Stimulated activated CD4-positive, alpha-beta T cell treated with anti-CD3 and anti-CD28 coated beads, Interleukin-1b, Interleukin-23, amount 100 ng/mL, for 24 hours (primary cell): ENCODE measurements at places on chromosomes 7 and 10.

DNA sequence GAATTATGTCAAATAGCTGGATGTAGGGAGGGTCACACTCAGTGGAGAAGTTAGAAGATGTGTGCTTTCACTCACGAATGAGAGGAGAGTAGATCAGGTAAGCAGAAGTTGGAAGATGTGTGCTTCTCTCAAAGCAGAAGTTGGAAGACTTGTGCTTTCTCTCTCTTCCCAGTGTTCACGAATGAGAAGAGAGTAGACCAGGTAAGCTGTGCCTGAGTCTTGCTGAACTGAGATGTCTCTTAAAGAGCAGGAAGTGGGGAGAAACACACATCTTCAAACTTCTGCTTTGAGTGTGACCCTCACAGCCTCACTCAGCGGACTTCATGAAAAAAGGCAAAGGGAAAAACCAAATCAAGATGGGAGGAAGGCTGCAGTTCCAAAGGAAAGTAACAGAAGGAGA lies 7.0 kb upstream of the TMEM243 start:
- DNase-seq, result no peak

- DNase-seq, result no peak
These were observed 70.4 kb downstream of the TBXAS1 start for GRCh38 chr7:139899328-139899955.

DNA sequence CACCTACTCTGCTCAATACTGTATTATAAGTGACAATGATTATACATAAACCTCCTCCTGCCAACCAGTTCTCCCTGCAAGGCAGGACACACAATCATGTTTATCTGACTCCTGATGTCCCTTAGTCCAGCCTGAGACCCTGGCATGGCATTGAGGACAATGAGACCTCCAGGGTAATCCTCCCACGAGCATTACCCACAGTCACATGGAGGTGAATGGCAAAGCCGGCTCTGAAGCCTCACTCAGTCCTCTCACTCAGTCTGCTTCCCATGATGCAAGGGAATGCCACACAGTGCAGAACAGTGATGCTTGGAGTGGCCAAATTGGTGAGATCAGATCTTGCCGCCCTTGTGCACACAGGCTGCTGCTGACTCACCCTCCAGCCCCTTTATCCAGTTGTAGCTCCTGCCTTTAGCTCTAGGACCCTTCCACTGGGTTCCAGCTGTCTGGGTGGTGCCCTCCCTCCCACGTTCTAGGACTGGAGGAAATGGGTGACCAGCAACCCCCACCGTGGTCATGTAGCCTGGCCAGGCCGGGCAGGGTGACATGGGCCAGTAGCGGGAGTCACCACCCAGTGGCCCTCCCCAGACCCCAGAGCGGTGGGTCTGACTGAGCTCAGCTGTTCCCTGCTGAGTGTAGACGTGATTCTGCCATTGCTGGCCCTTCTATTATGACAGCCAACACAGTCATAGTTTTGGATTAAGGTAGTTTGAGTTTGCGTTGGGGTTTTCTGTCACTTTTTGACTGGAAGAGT lies 5.5 kb upstream of the ADCY1 start:
- no peak for DNase-seq

DNA sequence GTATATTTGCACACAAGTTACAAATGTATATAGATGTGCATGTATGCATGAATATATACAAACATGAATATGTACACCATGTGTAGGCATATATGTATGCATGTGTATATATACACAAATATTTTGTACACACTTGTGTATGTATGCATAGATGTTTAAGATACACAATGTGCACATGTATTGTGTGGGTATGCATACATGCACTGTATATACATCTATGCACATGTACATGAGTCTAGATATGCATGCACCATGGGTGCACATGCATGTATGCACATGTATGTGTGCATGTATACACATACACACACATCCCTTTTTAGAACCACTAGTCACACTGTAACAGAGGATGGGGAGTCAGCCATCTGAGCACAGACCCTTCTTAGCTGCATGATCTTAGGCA lies 249.4 kb downstream of the COBL start:
- no peak for DNase-seq

DNA sequence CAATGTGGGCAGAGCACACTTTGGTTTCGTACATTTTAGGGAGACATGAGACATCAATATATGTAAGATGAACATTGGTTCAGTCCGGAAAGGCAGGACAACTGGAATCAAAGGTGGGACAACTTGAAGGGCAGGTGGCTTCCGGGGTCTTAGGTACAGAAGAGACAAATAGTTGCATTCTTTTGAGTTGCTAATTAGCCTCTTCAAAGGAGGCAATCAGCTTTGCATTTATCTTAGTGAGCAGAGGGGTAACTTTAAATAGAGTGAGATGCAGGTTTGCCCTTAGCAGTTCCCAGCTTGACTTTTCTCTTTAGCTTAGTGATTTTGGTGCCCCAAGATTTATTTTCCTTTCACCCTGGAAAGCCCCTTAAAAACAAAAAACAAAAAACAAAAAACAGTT lies 21.3 kb downstream of the ZNF487 start:
- no peak for DNase-seq

DNA sequence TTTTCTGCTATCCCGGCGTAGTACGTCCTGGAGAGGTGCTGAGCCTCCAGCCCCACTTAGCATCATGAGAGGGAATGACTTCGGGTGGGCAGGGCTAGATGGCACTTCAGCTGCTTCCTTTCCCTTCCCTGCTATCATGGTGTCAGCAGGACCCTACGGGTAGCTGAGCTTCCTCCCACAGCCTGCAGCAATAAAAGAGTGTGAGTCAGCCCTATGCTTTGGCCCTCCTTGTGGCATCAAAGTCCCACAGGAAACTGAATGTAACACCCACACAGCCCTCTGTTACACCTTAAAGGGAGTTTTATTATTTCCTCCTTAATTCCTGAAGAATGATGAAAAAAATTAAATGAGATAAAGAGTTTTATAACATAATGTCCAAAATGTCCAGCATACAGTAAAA lies 458.1 kb downstream of the RPS24 start:
- DNase-seq, result no peak

DNA sequence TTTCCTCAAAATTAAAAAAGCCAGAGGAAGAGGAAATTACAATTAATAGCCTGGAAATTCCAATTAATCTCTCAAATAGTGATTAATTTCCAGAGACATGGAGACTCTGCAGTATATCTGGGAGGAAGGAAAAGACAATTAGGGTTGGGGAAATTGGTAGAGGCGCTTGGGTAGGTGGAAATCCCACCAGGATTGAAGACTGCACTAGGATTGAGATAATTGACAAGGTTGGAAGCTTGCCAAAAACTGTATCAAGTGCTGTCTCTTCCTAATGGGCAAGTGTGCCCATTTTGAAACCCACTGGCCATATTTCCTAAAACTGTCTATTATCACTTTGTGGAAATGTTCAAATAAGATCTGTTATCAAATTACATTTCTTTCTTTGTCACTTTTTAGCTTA lies 21.6 kb downstream of the CHN2 start:
- no peak for DNase-seq

DNA sequence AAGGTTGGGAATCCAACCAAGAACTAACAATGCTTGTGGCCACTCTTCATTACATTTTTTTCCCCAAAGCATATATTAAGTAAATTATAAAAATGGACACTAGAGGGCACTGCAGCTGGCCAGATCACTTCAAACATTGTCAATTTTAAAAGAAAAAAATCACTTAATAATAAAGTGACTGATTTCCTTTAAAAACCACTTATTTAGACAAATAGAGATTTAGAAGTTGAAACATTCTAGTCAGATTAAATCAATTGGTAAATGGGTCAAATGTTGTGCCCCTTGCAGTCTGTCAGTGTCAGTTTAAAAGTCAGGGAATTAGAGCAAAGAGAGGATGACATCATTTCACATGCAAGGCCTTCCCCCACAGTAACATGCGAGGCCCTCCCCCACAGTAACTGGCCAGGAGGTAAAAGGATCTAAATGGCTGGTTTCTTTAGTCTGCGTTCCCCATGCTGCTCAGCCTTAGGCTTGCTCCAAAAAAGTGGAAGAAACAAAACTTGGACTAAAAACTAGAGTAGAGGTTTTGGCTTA lies 177.9 kb downstream of the SKAP2 start:
- no peak for DNase-seq

DNA sequence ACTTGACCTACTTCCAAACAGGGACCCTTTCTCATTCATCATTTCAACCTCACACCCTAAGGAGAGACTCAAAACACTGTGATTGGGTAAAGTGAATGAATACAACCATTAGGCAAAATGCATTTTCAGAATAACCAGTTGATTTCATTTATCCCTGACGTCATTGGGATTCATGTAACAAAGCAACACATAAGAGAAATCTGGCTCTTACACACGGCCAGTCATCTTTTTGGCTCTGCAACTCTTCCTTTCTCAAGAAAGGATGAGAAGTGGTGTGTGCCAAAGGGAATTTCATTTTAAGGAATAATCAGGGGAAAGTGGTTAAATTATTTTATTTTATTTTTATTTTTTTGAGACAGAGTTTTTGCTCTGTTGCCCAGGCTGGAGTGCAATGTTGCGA lies 83.1 kb downstream of the CPVL start:
- DNase-seq, result no peak

DNA sequence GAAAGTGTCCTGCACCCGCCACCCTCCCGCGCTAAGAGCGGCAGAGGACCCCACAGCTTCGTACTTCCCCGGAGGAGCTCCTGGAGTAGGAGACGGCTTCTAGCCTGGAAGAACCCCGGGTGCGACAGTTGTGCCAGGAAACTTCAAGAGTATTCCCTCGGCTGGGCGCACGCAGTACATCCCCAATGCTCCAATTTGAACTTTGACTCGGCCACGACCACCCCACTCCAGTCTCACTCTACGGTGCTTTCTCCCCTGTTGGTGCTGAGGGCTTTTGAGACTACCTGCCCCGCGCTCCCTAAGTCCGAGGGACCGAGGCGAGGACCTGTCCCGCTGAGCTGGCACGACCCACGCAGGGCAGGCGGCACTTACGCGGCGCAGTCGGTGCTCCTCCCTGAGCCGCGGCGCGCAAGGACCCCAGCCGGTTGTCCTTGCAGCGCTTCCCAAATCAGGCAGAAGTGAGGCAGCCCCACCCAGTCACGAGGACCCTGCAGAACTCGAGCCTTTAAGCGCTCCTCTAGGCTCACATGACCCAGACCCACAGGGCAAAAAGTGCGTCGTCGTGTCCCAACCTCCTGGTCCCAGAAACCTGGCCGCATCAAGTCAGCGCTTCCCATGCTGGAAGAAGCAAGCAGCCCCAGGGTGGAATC lies at the start of gene CPVL:
Gene CPVL, minus strand, starts transcription at position 481 of the 650 bp plus-strand sequence. CDS start 25,476 bp downstream, outside the sequence.
- DNase-seq, result no peak

DNA sequence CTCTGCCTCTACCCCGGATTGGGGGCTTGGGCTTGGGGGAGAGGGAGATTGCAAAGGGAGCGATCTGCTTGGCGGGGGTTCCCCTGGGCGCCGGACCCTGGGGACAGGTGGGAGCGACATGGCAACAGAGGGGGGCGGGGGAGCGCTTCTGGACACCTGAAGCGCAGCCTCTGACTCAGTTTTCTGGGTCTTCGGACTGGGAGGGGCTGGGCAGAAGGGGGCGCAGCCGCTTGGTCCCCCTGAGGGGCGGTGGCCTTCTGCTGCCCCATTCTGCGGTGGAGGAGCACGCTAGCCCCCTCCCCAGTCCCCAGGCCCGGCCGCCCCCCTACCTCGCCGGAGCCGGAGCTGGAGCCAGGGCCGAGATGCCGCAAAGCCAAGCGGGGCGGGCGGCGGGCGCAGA lies 380 bp downstream of the NAT16 start:
- DNase-seq, result no peak

DNA sequence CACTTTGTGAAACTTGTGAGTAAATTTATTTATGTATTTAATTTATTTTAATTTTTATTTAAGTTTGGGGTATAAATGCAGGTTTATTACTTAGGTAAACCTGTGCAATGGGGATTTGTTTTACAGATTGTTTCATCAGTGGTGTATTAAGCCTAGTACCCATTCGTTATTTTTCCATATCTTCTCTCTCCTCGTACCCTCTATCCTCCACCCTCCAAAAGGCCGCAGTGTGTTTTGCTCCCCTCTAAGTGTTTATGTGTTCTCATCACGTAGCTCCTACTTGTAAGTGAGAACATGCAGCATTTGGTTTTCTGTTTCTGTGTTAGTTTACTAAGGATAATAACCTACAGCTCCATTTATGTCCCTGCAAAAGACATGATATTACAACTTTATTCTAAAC lies 145.4 kb upstream of the SMIM30 start:
- no peak for DNase-seq

GRCh38 chr7:101173752-101174244 lies 6.3 kb downstream of the NAT16 start:
- no peak for DNase-seq

- no peak for DNase-seq
These were observed 13.9 kb downstream of the TSPAN14 start for GRCh38 chr10:80468002-80468401.

DNA sequence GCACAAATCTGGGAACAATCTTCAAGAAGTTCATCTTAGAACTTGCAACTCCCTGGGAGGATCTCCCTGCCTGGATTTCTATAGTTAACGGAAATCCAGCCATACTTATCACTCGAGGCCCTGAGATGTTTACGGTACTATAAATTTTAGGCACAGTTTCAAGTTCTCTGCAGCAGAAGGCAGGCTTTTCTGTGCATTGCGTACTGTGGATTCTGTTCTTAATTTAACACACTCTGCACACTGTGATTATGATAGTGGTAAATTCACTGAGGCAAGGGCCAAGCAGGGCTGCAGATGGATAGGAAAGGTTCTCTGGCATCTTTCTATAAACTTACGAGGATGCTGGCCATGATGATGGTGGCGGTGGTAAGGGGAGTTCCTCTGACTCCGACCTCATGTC lies 10.6 kb downstream of the INHBA start:
- DNase-seq, result no peak

DNA sequence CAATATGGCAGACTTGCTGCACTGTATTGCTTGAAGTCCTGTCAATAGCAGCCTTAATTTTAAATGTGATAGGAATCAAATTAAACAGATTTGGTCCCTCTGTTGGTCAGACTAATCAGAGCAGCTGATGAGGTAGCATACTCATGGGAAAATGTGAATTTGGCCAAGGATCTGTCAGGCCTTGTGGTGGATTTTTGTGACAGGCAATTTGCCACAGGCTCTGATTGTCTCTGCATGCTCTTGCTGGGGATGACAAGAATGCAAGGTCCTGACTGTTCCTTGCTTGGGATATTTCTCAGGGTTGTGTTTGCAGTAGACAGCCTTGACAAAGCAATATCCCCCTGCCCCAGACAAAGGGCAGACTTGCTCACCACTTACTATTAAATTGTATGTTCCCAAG lies 41.5 kb upstream of the GARS1 start:
- DNase-seq, result no peak

DNA sequence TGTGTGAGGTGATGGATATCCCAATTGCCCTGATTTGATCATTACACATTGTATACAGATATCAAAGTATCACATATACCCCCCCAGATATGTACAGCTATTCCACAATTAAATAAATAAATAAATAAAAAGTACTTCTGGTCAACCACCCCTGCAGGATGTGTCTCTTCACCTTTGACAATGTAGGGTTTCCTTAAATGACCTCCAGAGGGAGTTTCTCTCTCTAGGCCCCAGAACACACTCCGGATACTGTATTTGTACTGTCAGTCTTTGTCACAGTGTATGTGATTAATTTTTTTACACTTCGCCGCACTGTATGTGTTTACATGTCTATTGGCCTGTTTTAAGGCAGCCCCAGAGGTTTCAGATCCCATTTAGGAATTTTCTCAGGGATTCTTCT lies 123.6 kb downstream of the ADCYAP1R1 start:
- no peak for DNase-seq
